ENCODE measurements at places on chromosomes 5 and 9. TPM values are rescaled to one million over a fixed set of nuclear protein-coding genes. Genes with fewer than 3 reads are reported as not detected.

DNA sequence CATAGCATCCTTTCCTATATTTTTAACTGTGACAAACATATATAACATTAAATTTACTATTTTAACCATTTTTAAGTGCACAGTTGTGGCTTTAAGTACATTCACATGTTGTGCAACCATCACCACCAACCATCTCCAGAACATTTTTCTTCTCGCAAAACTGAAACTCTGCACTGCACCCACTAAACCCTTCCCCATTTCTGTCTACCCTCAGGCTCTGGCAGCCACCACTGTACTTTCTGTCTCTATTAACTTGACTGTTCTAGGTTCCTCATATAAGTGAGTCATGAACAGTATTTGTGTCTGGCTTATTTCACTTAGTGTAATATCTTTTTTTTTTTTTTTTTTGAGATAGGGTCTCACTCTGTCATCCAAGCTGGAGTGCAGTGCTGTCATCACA, 25.5 kb downstream of the KCNMB1 start:
- peaks cover 24% of the 10 kb centered on the region for H3K4me1 ChIP-seq
- H3K36me3 ChIP-seq: no peaks in the 10 kb centered on the region
- DNase-seq: no peak
- no peak overlapping the region for H3K4me3 ChIP-seq
- H3K27ac ChIP-seq: no peak overlapping the region

SMIM32 gene
- not detected for total RNA-seq

DNA sequence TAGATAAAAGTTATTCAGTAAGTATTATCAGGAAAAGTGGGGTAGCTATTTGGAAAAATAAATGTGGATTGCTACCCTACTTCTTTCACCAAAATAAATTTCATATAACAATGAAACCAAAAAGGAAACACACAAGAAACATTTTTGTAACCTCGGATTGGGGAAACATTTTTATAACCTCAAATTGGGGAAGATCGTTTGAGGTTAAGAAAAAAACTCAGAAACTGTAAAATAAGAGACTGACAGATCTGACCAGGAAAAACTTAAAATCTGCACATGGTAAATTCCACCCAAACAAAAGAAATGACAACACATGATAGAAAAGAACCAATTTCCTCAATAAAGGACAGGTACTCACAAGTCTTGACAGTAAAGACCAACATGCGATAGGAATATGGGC, 13.5 kb downstream of the EFCAB9 start:
- no peak for DNase-seq
- no peaks in the 10 kb centered on the region for H3K4me1 ChIP-seq
- H3K36me3 ChIP-seq: peaks cover 24% of the 10 kb centered on the region
- no peaks in the 10 kb centered on the region for H3K27me3 ChIP-seq
- H3K4me3 ChIP-seq: no peak overlapping the region

TAF1L gene
- 0.08 TPM for total RNA-seq

C9orf43 gene
- 2.1 TPM for total RNA-seq

Measured in suprapubic skin (tissue), 4 donors.